ENCODE measurements at places on chromosomes 16 and 17.

DNA sequence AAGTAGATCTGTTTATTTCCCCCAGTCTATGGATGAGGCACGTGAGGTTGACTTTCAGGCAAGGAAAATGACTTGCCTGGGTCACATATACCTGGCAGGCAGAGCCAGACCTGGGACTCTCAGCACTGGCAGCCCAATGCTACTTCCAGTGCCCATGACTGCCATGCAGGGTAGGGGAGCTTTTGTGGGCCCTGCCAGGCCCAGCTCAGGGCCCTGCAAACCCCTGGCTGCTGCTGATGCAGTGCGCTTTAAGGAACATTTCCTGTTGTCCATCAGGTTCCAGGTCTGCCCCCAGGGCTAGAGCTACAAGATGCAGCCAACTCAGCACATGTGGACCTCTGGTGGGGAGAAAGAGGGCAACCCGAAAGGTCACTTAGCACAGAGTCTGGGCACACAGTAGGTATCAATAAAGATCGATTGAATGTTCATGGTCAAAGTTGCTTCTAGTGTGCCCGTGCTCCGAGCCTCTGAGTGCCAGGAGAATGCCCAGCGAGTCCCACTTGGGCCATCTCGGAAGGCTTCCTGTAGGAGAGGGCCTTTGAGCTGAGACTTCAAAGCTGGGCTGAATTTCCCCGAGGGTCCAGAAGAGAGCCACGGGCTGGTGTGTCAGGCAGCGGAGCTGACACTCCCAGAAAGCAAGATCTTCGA lies 513 bp upstream of the TBX21 start:
- DNase-seq: no peak

DNA sequence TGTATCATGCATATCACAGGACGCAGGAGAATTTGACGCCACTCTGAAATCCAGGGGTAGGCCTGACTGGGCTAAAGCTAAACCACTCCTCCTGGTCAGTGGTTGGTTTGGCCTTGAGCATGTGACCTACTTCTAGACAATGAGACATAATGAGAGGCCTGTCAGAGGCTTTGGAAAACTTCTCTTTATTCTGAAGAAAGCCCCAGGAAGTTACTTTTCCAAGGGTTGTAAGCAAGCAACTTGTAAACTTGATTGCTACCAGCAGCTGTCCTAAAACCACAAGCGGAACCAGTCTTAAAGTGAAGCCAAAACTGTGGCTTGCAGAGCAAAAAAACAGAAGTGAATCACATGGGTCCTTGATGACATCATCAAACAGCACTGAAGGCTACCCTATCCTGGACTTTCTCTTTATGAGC lies 138.2 kb upstream of the COX10 start:
- DNase-seq: no peak

GRCh38 chr16:74893541-74893940 lies 91.4 kb downstream of the WDR59 start:
- DNase-seq: no peak

DNA sequence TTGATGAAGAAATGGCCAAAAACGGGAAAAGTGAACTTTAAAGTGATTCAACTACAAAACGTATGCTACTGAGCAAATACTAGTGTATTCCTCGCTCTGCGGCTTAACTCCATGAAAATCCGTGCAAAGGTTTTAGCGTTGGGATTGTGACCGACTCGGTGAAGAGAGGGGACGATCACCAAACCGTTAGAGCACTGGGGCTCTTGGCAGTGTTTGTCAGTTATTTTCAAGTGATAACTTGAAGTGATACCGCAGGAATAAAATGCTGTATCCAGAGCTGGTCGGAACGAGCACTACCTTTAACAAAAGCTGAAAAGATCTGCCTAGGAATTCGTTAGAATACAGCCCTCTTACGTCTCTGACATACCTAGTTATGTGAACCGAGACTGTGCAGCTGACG lies 773 bp upstream of the PPM1D start:
- no peak for DNase-seq

- no peak for DNase-seq
Observed at GRCh38 chr16:89179148-89179484, 7.6 kb downstream of the CDH15 start.

DNA sequence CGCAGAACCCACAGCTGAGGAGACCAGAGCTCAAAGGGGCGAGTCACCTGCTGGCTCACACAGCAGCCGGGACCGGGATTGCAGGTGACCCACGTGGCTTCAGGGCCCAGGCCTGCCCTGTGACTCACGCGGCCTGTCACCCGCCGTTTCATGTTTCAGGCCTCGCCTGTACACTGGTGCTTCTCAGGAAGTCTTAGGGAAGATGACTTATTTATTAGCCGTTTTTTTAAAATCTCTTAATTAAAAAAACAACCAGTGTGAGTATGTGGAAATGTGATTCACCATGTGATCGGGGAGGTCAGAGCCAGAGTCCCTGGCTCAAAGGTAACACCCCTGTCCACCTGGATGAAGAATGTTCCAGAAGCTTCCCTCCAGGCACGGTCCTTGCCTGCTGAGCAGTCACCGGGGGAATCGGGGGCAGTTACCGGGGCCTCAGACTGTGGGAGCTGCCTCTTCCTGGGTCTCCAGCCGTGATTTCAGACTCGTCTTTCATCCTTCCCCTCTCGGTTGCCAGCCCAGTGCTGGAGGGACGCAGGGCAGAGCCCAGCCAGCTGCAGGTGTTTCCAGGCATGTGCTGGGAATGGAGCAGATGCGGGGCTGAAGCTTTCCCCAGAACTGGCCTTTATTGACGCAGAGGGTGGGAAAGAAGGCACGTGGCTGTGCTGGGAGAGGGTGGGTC lies 49.3 kb downstream of the CMIP start:
- no peak for DNase-seq

DNA sequence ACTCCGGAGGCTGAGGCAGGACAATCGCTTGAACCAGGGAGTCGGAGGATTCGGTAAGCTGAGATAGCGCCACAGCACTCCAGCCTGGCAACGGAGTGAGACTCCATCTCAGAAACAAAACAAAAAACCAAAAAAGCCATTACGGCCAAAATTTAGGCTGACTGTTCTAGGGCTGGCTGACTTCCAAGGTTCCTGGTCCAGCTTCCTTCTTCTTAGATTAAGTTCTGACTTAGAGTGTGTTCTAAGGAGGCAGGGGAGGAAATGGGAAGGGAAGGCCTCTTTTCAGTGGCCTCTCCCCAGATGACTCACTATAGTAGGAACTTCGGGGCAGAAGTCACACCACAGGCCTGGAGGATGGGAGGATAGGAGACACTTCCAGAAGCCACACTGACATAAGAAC lies 27.7 kb upstream of the CLEC18B start:
- no peak for DNase-seq

GRCh38 chr17:47804461-47804860 lies 17.1 kb downstream of the OSBPL7 start:
- no peak for DNase-seq

GRCh38 chr16:28537076-28537475 lies 1.7 kb downstream of the NUPR1 start:
- no peak for DNase-seq

- DNase-seq: peak; percentile 38
Observed at GRCh38 chr16:57807968-57808528, 5.8 kb upstream of the KIFC3 start.

DNA sequence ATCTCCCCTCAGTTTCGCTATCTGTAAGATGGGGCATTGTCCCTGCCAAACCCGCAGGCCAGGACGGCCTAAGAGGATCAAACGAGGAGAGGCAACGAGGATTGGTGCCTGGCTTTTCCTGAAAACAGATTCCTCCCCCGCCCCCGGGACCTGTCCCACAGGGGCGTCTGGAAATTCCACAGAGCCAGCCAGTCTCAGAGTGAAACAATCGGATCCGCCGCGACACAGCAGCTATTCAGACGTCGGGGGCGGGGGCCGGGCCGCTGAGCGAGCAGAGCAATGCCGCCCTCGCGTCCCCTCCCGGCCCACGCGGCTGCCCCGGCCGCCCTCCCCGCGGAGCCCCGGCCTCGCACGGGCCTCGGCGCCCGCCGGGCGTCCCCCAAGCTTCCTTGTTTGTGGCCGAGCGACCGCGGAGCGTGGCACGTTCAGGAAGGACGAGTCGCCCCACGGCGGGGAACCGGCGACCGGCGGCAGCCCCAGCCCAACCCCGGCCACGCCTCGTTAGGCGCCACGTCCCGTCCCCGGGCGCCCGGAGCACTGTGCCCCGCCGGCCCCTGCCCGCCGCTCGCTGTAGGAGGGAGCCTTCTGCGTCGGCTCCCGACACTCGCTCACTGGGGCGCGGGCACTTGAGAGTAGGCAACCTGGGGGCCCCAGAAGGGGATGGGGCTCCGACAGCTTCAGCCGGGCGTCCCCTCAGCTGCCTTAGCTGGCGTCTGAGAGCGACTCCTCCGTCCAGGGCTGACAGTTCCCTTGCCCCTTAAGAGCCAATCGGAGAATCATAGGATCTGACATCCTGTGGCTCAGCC lies 29.6 kb upstream of the PHOSPHO1 start:
- no peak for DNase-seq

- DNase-seq: no peak
Observed at GRCh38 chr16:61432421-61432820, 603.8 kb downstream of the CDH8 start.
